ENCODE measurements at places on chromosomes 3 and 15.

DNA sequence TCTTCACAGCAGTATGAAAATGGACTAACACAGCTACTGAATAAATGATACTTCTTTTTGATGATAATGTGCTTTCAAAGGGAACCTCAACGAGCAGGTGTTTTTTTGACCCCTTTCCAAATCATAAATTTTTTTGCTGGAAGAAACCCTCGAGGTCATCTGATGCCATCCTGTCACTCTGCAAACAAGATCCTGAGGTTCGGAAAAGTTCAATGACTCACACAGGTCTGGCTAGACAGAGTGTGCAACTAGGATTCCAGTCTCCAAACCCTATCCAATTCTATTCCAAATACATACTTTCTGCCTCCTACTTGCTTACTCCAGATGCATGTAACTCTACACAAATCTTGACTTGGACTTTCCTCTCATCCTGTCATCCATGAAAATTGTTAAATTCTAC lies 124.7 kb downstream of the NEDD4 start:
- DNase-seq: no peak

DNA sequence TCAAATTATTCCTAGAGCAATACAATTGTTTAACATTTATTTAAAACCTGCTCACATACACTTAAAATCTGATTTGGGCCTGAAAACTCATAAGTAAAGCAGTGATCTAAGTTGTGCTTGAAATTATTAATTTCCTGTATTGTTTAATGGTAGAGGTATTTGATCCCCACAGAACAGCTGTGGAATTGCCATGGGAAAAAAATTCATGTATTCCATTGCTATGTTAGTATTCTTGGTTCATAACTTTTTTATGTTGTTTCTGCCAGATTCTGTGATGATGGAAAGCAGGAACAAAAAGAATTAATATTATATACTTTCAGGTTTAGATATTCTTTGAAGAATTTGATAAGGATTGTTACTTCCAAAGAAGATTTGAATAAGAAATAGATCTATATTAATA lies 831.5 kb upstream of the NR2F2 start:
- no peak for DNase-seq

- DNase-seq: no peak
These were observed 278.1 kb upstream of the CHRNA7 start for GRCh38 chr15:31752065-31752762.

DNA sequence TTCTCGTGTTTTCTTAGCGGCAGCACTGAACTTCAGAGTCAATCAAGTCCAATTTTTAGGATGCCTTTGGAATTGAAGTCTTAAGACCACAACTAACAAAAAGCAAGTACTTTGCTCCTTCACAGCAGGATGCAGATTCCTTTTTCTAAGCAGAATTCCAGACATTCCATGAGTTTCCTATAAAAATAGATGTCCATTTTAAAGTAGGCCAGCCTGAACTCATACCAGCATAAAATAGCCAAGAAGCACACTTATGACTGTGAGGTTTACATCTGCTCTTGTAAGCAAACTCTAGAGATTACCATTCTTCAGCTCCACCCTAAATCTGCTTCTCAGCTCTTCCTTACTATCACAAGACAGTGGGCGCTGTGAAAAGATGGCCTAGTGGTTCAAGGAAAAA lies 85.8 kb downstream of the THBS1 start:
- DNase-seq: no peak

DNA sequence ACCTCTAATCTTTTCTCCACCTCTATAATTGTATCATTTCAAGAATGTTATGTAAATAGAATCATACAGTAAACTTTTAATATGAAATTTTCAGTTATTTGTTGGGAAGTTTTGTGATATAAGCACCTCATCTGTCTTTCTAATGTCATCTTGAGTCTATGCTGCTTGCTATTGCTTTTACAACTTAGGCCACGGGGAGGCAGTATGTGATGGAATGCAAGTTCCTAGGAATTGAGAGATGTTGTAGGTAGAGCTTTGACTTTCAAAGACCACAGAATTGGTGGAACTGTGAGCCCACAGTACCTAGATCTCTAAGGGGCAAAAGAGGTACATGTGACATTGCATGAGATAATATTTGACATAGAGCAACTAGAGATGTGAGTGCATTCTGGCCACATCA lies 328.3 kb downstream of the MFSD1 start:
- no peak for DNase-seq

DNA sequence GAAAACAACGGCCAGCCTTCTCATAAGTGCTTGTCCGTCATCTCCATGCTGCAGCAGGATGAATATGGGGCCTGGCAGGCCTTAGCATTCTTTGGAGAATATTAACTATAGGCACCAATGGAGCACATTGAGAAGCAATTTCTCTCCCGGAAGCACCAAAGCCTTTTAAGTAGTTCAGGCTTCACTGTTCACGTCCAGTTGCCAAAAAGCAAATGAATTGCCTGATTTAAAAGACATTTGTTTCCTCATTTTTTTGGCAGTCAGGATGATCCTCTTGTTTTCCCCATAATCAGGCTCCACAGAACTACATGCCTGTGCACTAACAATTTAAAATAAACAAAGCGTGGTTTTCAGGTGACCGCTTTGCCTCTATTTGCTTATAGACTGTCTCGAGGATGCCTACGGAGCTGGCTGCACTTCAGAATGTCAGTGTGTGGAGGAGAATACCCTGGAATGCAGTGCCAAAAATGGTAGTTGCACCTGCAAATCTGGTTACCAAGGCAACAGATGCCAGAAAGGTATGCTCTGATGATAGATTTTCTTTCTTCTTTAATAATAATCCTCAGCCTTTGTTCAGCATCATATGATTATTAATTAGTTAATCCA lies 725.2 kb upstream of the GOLIM4 start:
- peak; percentile 40 for DNase-seq

DNA sequence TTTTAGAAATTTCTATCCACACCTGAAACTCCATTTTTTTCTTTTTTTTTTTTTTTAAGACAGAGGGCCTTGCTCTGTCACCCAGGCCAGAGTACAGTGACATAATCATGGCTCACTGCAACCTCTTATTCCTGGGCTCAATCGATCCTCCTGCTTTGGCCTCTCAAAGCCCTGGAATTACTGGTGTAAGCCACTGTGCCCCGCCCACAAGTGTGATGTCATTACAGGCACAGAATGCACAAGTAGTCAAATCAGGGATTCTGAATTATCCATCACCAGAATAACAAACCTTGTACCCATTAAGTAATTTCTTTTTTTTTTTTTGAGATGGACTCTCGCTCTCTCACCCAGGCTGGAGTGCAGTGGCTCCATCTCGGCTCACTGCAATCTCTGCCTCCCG lies 1.9 kb downstream of the UQCRC1 start:
- DNase-seq: no peak

DNA sequence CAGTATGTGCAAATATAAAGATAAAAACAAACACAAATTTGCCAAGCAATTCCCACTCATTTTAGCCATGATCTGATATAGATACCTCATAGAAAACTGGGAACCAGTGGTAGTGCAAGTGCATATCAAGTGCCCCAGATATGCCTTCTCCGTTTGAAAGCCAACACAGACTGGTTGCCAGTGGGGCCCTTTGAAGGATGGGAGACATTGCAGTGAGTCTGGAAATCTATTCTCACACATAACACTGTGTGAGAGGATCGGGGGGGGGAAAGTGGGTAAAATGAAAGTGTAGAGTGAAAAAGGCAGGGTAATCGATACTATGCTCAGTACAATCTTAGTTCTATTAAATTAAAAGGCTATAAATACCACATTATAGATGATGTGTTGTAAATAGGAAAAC lies 83.0 kb downstream of the CBLB start:
- DNase-seq: no peak

GRCh38 chr3:69212411-69213160 lies 90.2 kb upstream of the LMOD3 start:
- DNase-seq: no peak

- DNase-seq: no peak
These were observed 152.2 kb upstream of the SLC2A2 start for GRCh38 chr3:171178714-171179113.

DNA sequence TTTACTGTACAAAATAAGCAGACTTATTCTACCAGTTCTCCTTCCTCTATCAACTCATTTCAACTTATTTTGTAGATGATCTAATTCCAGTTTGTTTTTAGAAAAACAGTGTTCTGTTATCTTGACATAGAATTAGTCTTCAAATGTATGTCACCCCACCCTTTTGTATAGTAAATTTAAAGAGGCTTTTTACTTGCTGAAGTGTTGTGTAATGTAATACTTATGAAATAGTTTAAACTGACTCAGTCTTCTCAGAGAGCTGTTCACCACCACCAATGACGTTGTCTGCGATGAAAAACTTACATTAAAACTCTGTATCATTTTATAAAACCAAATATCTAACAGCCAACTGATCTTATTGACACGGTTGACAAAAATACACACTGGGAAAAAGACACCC lies 82.9 kb downstream of the RAP2B start:
- no peak for DNase-seq

- peak; percentile 69 for DNase-seq
These were observed 47.6 kb downstream of the SETMAR start for GRCh38 chr3:4350789-4351163.

GRCh38 chr3:143531101-143531500 lies 317.2 kb downstream of the SLC9A9 start:
- DNase-seq: no peak

DNA sequence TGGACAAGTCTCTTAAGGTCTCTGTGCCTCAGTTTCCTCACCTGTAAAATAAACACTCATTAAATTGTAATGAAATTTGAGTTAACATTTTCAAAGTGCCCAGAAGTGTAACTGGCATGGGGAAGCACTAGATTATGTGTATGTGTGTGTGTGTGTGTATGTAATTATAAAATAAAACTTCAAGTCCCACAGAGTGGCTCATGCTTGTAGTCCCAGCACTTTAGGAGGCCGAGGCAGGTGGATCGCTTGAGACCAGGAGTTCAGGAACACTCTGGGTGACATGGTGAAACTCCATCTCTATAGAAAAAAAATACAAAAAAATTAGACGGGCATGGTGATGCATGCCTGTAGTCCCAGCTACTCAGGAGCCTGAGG lies 403.4 kb downstream of the IL5RA start:
- no peak for DNase-seq

DNA sequence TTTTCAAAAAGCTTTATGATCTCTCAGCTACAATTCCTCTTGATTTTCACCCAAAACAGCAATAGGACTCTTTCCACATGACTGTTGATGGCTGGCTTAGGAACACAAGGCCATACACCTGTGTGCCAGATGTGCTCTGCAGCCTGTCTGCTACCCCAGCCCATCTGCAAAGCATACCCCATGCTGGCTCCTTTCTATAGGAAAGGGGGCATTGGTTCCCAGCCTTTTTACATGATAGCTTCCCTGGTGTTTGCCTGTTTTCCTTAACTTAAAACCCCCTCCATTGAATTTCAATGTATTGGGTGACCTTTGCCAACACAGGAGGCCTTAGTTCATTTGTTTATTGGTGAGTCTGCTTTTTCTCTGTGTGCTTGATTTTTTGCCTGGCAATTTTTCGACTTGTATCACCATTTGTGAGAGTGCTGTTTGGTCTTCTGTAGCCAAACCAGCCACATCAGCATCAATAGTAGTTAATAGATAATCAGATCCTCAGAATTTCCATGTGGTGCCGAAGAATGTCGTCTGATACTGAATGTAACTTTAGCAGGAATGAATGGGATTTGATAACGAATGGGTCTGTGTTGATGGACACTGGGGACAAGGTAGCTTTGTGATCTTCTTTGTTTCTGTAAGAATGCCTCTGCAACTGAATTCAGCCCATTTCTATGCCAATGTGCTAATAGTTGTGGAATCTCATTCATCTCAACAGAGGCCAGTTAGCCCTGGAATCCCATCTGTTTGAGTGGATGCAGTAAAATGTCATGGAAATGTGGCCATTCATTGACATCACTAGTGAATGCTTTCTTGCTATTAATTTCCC lies 272.2 kb upstream of the RARB start:
- DNase-seq: no peak

DNA sequence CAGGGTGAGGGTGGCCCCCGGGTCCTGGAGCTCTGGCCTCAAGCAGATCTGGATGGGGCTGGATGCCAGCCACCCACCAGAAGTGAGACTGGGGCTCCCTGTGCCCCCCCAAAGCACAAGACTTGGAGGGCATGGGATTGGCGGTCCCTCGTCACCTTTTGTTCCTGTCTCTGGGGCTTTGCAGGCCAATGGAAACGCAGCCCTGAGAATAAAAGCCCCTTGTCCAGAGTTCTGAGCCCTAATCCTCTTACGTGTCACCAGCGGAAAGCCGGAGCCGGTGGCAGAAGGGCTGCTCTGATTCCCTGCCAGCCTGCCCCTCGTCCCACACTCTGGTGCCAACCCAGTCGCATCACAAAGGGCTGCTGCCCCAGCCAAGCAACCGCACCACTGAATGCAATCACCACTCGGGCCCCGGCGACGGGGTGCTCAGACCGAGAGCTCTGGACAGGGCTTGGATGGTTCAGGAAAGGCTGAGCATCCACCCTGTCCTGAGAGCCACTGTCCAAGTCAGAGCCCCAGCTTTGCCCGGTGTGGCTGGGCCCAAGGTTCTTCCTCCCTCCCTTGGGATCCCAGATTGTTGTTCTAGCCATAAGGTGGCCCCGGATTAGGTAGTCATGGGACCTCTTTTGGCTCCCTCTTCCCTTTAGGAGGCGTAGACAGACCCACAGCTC lies 22.8 kb upstream of the ELP6 start:
- DNase-seq: peak; percentile 81

DNA sequence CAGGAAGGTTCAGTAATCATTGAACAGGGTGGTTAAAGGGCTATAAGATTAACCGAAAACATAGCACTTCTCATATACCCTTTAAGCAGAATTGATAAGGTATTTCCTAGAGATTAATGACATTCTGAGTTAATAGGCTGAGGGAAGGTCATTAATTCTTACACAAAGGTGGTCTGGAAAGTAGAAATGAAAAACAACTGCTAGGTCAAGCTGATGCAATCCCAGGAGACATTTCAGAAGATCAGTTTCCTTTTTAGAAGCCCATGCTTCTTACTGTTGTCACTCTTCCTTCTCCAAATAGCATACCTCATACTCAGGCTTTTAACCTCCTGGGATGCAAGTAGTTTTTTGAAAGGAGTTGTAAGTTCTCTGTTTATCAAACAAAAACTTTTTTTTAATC lies 8.8 kb downstream of the FILIP1L start:
- no peak for DNase-seq

DNA sequence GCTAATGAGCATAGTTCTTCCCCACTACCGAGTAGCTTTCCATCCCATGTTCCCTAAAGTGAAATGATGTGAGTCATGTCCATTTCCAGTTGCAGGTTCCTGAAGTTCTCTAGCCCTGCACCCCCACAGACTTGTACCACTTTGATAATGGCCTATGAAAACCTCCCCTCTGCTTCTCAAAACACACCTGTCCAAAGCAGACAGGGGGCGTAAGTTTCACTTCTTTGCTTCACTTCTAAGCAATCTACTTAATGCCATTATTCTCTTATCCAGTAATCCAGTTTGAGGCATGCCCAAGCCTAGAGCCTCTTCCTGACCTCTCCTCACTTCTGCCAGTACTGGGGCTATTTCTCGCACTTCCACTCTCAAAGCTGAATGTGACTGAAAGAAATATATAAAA lies 305.1 kb downstream of the IGSF11 start:
- no peak for DNase-seq

- DNase-seq: no peak
These were observed 15.8 kb upstream of the RARB start for GRCh38 chr3:25412269-25412668.

GRCh38 chr15:35627696-35628095 lies 81.7 kb upstream of the DPH6 start:
- DNase-seq: no peak
